Cardiac muscle cell (in vitro differentiated cells and primary cell): ENCODE measurements at places on chromosomes 16 and 17.
A peak's percentile ranks its signal among the peaks of the same experiment; 100 is the strongest.

- DNase-seq: no peak
These were observed 55.5 kb downstream of the HS3ST4 start for GRCh38 chr16:25747160-25747758.

GRCh38 chr16:1950047-1950446 is 4.4 kb downstream of the RPL3L start:
- no peak for DNase-seq

GRCh38 chr17:42953669-42954068 is 10.6 kb downstream of the AARSD1 start:
- DNase-seq: no peak

- DNase-seq: peak; percentile 94
These were observed 54.2 kb downstream of the PLD6 start for GRCh38 chr17:17151962-17152361.

DNA sequence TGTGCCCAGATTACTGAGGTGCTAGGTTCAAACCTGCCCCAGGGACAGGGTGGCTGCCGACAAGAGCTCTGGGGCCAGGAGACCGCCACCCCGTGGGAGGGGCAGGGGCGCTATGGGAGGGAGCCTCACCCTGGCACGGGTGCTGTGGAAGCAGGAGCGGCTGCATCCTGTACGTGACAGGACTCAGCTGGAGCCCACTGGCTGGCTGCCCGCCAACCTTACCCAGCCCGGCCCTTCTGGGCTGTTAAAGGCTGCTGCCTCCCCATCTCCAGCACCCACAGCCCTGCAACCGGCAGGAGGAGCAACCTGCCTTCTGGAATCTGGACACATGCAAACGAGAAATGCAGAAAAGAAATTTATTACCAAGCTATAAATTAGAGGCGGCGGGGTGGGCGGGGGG is 11.2 kb downstream of the PAM16 start:
- DNase-seq: peak; percentile 71

DNA sequence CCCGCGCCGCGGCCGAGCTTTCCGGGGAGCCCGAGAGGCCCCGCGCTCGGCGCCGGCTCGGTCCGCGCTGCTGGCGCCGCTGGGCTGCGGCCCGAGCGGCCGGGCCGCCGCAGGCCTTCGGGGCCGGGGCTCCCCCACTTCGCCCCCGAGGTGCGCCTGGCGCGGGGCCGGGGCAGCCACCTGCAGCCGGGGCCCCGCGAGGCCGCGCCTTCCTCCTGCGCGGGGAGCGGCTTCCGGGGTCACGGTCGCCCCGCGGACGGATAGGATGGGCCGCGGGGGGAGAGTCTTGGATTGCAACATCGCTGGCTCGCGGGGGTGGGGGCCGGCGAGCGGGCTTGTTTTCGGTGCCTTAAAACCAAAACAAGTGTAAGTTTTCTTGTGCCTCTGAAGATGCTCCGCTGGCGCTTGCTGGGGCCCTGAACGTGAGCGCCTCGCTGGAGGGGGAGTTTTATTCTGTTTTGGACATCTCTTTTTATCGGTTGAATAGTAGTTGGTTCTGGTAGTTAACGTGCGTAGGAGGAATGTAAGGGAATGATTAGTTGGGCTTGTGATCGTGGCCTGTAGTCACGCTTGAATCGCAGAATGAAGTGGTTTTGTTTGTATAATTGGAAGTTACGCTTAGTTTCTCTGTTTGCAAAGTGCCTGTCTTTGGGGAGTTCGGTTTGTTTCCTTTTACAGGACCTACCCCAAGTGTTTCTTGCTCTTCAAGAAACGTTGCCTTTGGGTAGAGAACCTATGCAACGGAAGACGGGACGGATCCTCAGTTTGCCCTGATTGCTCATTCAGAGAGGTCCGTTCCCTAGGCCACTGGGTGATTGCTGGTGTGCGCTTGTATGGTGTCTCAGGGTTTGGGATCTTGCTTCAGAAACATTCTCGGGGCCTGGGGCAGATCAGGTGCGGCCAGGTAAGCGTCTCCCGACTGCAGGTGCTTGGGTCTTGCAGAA is 724 bp downstream of the UBE2I start:
- no peak for DNase-seq

- DNase-seq: peak; percentile 81
These were observed 26.4 kb downstream of the TMEM235 start for GRCh38 chr17:78257810-78258322.

- no peak for DNase-seq
These were observed 103.1 kb downstream of the STX8 start for GRCh38 chr17:9472541-9472940.

- no peak for DNase-seq
These were observed 131.3 kb downstream of the KCNJ18 start for GRCh38 chr17:21823643-21824042.

- DNase-seq: no peak
These were observed 424.5 kb downstream of the GRIN2A start for GRCh38 chr16:9757687-9758086.

GRCh38 chr16:48632137-48632774 is 22.3 kb upstream of the N4BP1 start:
- DNase-seq: no peak

- no peak for DNase-seq
These were observed 77.0 kb upstream of the MTMR4 start for GRCh38 chr17:58591455-58591854.

DNA sequence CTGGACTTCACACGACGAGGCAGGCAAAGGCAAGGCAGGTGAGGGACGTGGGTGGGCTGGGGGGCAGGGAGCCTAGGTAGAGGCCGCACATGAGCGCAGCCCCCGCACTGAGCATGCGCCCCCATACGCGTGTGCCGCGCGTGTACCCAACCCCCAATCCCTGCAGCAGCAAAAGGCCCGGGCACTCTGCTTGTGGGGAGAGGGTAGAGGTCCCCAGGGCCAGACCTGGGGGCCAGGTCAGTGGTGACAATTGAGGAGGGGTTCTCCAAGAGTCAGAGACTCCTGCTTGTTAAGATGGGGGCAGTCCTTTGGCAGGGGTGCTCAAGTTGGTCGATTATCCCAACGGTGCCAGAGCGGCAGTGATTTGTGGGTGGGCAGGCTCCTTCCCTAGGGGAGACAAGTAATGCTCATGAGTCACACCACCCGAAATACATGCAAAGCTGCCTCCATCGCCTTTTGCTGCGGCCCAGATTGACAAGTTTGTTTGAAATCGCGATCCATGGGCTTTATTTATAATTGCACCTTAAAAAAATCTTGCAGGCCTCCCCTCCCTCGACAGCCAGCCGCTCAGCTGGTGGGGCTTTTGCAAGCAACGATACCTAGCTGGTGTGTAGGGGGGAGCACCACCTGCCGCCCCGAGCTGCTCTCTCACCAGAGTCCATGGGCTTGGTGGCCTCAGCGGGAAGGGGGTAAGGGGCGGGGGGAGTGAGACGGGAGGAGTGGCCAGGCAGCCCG is 1.1 kb upstream of the GIT1 start:
- no peak for DNase-seq

GRCh38 chr16:695355-696089 is 5.3 kb upstream of the WDR24 start:
- peak; percentile 28 for DNase-seq

DNA sequence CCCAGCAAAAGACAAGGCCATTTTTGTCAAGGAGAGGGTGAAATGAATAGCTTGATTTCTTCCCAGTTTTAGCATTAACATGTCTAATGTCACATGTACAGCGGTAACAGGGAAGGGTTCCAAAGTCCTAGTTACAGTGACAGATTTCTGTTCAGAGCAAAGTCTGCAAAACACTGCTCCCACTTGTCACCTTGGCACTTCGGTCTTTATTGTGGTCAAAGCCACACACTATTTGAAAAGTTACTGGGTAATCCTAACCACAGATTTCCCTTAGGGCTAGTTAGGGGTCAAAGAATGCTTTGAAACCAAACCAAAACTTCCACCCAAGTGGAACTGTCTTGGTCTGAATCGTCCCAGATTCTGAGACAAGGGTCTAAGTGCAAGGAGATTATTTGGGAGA is 455.6 kb downstream of the HS3ST3B1 start:
- no peak for DNase-seq

DNA sequence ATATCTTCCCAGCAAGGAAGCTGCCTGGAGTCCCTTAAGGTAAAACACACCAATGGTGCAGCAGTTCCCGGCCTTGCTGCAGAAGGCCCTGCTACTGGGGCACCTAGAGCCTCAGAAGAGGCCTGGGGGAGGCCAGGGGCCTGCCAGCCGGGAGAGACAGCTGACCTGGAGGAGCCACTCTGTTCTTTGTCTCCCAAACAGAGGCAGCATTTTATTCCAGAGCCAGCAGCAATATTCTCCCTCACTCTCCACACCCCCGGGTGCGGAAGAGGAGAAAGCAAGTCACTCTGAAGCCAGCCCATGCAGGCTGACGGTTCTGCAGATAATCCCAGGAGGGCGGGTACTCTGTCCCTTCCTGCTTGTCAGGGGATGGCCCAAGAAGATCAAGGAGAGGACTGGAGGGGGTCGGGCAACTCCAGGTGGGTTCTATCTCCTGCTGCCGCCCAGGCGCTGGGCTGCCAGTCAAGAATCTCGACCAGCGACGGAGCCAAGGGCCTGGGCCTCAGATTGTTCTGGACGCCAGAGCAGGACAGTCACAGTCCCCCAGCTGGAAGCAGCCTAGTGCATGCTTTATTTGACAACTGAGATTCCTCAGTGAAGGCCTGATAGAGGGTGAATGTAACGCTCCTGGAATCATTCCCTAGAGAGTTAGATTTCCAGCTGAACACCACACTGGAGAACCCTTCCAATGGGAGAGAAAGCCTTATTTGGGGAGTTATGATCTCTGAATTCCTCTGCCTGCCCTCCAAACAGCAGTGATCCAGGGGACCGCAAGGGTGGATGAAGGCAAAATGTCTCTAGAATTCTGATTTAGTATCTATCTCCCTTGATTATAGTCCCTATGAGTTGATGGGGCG is 1.1 kb upstream of the KIFC3 start:
- DNase-seq: peak; percentile 64

- no peak for DNase-seq
These were observed 14.7 kb downstream of the CDH13 start for GRCh38 chr16:82641336-82641984.

- peak; percentile 58 for DNase-seq
These were observed 481.9 kb downstream of the SOX9 start for GRCh38 chr17:72602517-72603419.

- no peak for DNase-seq
These were observed 3.0 kb downstream of the OTOA start for GRCh38 chr16:21666772-21667171.

DNA sequence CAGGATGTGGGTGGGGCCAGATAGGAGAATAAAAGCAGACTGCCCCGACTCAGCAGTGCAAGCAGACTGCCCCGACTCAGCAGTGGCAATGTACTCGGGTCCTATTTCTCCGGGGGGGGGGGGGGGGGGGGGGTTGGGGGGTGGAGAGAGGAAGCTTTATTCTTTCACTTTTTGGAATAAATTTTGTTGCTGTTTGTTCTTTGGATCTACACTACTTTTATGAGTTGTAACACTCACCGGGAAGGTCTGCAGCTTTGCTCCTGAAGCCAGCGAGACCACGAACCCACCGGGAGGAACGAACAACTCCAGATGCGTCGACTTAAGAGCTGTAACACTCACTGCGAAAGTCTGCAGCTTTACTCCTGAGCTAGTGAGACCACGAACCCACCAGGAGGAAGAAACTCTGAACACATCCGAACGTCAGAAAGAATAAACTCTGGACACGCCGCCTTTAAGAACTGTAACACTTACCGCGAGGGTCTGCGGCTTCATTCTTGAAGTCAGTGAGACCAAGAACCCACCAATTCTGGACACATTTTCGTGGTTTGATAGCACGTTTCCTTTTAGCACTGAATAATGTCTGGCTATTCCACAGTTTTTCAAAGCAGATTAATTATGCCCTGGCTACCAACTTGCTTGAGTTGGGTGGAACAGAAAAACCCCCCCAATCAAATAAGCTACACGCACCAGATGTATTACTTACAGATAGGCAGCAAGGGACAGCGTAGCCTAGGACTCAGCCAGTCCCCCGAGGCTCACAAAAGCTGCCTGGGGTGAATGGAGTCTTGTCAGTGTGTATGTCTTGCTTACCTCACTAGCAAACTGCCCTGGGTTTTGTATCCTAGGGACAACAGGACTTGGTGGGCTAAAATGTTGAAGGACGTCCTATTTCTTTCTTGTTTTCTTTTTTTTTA is 11.9 kb downstream of the FZD2 start:
- DNase-seq: no peak

GRCh38 chr17:63491977-63492618 is 15.2 kb downstream of the ACE start:
- DNase-seq: no peak

- DNase-seq: no peak
These were observed 1390.7 kb downstream of the CDH8 start for GRCh38 chr16:60645541-60645940.

DNA sequence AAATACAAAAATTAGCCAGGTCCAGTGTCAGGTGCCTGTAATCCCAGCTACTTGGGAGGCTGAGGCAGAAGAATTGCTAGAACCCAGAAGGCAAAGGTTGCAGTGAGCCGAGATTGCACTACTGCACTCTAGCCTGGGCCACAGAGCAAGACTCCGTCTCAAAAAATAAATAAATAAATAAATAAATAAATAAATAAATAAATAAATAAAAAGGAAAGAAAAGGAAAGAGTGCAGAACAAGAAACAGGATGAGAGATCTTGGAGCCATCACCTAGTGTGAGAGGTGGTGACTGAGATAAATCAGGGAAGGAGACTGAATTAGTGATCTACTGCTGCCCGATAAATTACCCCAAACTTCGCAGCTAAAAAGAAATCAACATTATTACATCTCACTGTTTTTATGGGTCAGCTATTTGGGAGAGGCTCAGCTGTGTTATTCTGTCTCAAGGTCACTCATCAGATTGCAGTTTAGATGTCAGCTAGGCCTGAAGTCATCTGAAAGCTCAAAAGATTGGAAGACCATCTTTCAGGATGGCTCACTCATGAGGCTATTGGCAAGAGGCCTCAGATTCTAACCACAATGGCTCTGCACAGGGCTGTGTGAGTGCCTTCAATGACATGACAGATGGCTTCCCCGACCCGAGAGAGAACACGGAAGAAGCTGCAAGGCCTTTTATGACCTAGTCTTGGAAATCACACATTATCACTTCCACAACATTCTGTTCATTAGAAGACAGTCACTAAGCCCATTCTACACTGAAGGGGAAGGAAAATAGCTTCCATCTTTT is 66.4 kb downstream of the CMC2 start:
- no peak for DNase-seq

DNA sequence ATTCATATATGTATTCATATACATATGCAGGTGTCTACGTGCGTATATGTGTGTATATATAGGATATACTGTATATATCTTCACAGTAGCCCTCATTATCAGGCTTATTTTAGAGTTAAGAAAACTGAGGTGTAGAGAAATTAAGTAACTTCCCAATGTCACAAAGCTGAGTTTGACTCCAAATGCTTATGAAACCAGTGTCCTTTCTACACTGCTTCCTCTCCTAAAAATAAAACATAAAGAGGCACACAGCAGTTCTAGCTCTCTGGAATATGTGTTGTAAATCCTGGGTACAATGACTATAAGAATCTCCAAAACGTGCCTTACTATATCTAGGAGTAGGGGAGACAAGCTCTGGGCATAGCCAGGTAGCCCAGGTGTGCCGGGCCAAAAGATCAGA is 40.0 kb upstream of the CCL1 start:
- DNase-seq: no peak
